ENCODE measurements at places on chromosomes 16 and 17.

DNA sequence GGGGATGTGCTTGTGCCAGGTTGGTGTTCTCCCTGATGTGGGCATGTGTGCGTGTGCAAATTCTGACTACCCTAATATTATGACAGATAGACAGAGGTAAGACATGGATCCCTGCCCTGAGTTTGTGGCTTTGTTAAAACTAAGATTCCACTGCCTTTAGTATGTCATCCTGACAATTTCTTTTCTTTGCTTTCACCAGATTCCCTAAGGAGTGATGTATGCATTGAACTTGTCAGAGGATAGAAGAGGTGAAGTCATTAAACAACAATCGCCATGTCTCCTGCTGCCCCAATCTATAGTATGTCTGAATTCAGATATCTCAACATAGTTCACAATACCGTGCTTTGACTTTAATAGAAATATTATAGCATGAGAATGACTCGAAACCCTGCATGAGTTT is 137.1 kb upstream of the ELAC2 start:
- no peak for DNase-seq

DNA sequence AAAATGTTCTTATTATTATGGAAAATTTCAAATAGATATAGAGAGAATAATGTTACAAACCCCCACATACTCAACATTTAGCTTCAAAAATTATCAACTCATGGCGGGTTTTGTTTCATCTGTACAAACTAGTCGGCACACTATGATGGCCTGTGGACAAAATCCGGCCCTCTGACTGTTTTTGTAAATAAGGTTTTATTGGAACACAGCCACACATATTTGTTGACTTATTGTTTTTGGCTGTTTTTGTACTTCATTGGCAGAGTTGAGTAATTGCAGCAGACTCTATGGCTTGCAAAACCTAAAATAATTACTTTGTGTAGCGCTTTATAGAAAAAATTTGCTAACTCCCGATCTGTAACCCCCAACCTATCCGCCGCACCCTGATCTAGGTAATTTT is 41.4 kb upstream of the CLEC18A start:
- no peak for DNase-seq

- no peak for DNase-seq
Observed at GRCh38 chr17:46847204-46848191, 3.9 kb upstream of the WNT9B start.

DNA sequence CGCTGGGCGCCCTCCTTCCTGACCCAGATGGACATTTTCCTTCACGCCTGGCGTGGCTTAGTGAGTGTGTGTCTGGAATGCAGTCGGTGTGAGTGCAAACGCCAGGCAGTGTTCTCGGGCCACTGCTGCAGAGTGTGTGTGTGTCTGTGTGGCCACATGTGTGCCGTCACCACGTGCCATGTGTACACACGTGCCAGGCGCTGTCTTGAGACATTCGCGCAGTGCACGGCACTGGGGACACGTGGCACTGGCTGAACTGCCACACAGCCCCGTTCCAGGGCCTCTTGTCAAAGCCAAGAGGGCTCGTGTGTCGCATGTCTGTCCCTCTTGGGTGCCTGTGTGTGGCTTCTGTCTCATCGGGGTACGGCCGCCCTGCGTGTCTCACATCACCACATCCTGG is 28.8 kb downstream of the MAPK8IP3 start:
- DNase-seq, result no peak

DNA sequence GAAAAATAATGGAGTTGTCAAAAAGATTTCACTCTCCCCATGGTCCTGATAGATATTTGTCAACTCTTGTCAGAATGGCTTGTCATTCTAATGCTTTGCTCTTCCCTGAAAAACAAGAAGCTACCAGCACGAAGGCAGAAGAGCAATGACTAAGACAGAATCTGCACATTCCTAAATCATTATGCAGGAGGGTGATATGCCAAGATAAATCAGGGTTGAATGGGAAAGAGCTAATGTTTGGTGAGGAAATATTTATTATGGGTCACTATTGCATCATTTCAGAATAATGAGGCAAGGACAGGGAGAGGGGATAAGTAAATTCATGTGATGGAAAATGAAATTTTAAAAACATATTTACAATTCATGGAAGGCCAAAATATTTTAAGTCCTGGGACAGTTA is 297.5 kb upstream of the XYLT1 start:
- no peak for DNase-seq

GRCh38 chr17:65154770-65155589 is 17.8 kb downstream of the RGS9 start:
- DNase-seq, result peak; percentile 72

DNA sequence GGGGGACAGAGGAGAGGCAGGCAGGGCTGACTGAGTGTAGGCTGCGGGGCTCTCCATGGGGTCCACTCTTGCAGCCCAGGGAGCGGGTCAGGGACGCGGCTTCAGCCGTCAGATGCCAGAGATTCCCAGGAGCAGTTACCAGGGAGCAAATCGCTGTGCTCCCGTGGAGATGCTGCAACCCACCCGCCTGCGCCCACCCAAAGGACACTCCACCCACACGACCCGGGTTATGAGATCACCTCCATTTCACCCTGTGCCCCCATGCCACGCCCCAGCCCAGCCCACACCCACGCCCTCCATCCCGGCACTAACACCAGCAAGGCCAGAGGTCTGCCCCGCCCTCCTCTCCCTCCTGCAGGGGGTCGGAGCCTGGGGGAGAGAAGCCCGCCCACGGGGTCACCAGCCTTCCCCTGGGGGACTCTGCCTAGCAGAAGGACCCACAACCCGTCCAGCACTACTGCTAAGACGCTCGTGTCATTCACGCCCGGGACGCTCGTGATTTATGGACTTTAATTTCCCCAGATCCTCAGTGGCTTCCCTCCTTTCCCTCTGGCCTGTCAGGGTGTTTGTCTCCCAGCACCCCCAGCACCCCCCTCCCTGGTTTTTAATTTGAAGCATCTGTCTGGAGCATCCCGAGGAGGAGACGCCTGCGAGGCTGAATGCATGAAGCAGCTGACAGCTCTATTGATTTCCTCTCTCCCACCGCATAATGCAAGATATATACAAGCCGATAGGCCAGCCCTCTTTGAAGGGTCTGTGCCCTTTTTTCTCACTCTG is 6.7 kb upstream of the RPL38 start:
- no peak for DNase-seq

- no peak for DNase-seq
Observed at GRCh38 chr16:18953547-18953946, 27.3 kb upstream of the SMG1 start.

DNA sequence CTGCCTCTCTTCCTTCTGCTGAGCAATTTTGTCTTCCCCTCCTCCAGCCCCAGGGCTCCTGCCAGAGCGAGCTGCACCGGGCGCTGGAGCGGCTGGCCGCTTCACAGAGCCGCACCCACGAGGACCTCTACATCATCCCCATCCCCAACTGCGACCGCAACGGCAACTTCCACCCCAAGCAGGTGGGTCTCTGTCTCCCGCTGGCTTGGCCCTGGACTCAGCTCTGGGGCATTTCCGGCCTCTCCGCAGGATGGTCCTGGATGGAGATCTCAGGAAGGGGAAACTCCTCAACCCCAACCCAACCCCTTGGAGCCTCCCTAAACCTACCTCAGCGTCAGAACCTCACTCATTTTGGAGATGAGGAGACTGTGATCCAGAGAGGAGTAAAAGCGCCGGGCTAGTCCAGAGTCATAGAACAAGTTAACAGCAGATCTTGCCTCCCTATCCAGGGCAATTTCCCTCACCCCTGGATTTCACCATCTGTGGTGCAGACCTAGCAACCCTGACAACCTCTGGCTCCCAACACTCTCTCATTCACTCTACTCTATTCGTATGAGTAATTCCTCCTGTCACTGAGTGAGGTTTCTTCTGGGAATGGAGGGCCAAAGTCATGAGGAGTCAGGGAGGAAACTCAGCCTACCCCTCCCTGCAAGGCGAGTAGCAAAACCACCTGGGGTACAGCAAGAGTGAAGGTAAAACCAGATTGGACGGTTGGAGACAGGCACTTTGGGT is 10.8 kb downstream of the IGFBP4 start:
- no peak for DNase-seq

- DNase-seq, result no peak
Observed at GRCh38 chr17:41251261-41251660, 1.8 kb downstream of the KRTAP9-4 start.

- peak; percentile 76 for DNase-seq
Observed at GRCh38 chr17:45413498-45413923, 19.2 kb downstream of the ARHGAP27 start.

DNA sequence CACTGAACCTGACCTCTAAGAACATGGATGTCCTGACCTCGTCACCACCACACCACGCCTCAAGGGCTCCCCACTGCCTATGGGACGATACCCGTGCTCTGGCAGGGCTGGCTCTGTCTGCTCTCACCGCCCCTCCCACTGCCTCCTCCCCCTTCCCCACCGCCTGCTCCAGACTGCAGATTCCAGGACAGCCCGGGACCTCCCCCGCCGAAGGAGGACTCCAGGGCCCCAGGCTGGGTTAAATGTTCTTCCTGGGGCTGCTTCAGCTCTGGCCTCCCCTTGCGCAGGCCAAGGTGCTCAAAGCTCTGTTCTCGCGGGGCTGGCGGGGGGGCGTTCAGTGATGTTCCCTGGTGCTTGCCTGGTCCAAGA is 3.1 kb downstream of the NPW start:
- DNase-seq, result no peak

- peak; percentile 41 for DNase-seq
Observed at GRCh38 chr16:13923703-13924298, 3.8 kb downstream of the ERCC4 start.

GRCh38 chr17:34153991-34154390 is 101.1 kb upstream of the CCL2 start:
- no peak for DNase-seq

Data from GM20000 (cell line).